ENCODE measurements at places on chromosomes 2 and 18.
A peak's percentile ranks its signal among the peaks of the same experiment; 100 is the strongest.

- no peak for DNase-seq
These were observed 156.6 kb downstream of the DTNA start for GRCh38 chr18:34866739-34867138.

GRCh38 chr2:120018549-120018948 is 5.7 kb downstream of the EPB41L5 start:
- DNase-seq = no peak

DNA sequence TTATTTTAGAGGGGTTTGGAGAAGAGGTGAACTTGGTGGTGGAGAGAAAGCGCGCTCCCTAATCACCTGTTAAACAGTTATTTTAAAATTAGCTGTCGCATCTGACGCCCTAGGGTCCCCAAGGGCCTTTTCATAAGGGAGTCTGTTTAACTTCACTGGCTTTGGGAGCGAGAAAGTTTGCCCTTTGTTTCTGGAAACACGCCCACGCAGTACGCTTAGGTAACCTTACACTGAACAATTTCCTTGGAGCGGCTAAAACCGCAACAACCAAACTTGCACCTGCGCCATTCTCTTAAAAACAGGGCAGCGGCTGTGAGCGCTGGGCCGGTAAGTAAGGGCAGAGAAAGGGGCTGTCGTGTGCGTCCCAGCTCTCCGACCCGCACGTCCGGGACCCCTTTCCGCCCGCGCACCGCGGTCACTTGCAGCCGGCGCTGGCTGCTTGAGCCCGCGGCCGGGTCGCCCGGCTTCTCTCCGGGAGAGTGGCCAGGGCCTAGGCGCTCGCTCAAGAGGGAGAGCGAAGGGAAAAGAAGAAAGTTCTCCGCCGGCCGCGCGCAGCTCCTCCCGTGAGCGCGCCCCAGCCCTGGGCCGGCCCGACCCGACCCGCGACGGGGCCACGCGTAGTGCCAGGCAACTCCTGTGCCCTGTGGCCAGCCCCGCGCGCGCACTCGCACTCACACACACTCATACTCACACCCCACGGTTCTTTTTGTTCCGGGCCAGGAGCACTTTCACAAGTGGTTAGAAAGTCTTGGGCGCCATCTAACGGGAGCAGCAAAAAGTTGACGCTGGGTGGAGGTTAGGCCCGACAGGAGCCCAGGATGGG is 19.2 kb downstream of the POU3F3 start:
- DNase-seq = peak; percentile 30

- no peak for DNase-seq
These were observed 57.7 kb downstream of the ASAP2 start for GRCh38 chr2:9264301-9264700.

- DNase-seq = no peak
These were observed 10.8 kb downstream of the EMILIN2 start for GRCh38 chr18:2857491-2858131.

DNA sequence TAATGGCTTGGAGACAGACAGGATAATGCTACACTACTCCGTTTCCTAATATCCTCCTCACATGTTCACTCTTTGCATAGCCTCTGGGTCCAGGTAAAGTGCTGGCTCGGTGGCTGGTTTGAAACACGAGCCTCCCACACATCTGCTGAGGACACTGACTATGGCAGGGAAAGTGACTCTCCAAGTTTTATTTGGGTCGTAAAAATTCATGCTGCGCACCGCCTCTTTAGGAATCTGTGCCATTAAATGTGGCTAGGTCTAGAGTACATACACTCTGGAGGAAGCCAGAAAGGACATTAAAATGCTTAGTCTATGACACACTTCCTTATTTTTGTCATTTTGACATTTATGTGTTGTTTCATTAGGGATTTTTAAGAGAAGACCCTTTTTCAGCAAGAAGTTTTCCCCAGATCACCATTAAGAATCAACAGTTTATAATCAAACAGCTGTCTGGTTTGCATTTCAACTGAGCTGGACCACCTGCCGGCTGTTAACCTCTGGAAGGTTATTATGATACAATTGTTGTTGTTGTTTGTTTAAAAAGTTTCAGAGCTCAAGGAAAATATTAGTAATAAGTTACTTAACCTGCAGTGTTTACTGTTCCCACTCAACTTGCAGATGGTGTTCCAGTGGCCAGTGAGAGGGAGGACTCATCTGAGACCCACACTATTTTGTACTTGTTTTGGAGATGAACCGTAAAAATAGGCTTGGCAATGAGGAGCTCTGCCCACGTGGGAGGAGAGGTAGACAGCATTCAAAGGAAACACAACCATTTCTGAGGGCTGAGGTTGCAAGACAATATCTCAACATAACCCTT is 443.3 kb upstream of the MEIS1 start:
- no peak for DNase-seq

- DNase-seq = peak; percentile 77
These were observed 92.5 kb downstream of the ZFP36L2 start for GRCh38 chr2:43133708-43134570.

GRCh38 chr2:3169106-3169870 is 208.3 kb downstream of the EIPR1 start:
- DNase-seq = no peak
